ENCODE measurements at places on chromosomes 1 and 21. TPM values are rescaled to one million over a fixed set of nuclear protein-coding genes. Genes with fewer than 3 reads are reported as not detected.

Gene NPHS2
- not detected for total RNA-seq

DNA sequence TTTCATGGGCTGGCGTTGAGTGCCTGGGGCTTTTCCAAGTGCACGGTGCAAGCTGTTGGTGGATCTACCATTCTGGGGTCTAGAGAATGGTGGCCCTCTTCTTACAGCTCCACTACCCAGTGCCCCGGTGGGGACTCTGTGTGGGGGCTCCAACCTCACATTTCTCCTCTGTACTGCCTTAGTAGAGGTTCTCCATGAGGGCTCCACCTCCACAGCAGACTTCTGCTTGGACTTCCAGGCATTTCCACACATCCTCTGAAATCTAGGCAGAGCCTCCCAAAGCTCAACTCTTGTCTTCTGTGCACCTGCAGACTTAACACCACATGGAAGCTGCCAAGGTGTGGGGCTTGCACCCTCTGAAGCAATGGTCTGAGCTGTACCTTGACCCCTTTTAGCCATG, 82.1 kb downstream of the CCDC18 start:
- DNase-seq: no peak
- H3K27ac ChIP-seq: no peak overlapping the region
- no peak overlapping the region for H3K4me3 ChIP-seq

DNA sequence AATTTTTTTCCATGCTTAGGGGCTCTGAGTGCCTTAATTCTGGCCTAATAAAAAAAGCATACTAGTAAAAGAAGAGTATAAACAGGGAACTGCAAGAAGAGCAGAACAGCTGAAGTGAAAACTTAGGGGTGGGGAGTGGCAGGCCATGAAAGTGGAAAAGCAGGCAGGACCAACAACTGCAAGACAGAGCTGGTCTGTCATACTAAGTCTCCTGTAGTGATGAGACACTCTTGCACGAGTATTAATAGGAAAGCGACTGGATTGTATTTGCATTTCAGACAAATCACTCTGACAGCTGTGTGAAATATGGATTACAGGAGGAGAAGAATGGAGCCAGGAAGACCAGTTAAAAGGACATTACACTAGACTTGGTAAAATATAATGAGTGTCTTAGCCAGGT, 449.9 kb downstream of the NUF2 start:
- H3K27ac ChIP-seq: no peak overlapping the region
- no peaks in the 10 kb centered on the region for H3K36me3 ChIP-seq
- DNase-seq: no peak
- no peak overlapping the region for H3K4me3 ChIP-seq

Gene VN1R5
- total RNA-seq: not detected

Gene TNFSF18
- total RNA-seq: not detected

DNA sequence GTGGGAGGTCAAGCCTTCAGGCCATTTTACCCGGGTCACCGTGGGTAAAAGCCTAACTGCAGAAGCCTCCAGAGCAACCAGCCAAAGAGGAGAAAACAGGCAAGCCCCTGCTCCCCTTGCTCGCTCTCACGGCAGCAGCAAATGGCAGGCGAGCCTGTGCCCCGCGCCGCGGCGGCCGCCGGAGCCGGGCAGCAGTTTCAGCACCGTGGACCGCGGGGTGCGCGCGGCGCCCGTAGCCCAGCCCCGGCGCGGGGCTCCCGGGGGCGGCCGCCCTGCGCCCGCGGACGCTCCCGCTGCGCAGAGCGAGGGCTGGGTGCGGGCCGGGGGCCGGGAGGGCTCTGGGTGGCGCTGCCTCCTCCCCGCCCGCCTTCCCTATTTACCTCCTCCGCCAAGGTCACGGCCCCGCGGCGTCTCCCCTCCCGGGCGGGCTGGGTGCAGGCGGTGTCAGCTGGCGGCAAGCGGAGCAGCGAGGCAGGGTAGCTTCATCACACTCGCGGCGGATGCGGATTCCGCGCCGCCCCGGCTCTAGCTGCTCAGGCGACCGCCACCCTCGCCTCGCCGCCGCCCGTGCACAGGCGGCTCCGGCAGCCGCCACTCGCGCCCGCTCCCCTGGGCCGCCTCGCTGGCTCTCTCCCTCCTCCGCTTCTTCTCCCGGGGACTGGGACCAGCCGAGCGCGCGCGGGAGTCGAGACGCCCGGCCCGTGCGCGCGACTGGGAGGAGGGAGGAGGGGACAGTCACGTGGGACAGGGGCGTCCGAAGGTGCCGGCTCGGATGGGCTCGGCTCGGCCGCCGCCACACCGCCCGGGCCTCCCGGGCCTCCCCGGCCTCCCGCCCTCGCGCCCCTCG, at the start of gene RGS7:
Gene RGS7, minus strand, starts transcription at position 687 of the 847 bp plus-strand sequence.
- H3K4me1 ChIP-seq: no peaks in the 10 kb centered on the region
- peak; percentile 56 for DNase-seq
- no peaks in the 10 kb centered on the region for H3K36me3 ChIP-seq
- peak within 1 kb of the TSS; percentile 82 for H3K4me3 ChIP-seq
- H3K27ac ChIP-seq: peak within 1 kb of the TSS; percentile 41

GRCh38 chr1:2356401-2356800, 35.0 kb downstream of the MORN1 start:
- no peak overlapping the region for H3K27ac ChIP-seq
- H3K4me3 ChIP-seq: no peak overlapping the region
- H3K36me3 ChIP-seq: no peaks in the 10 kb centered on the region
- H3K27me3 ChIP-seq: no peaks in the 10 kb centered on the region

DNA sequence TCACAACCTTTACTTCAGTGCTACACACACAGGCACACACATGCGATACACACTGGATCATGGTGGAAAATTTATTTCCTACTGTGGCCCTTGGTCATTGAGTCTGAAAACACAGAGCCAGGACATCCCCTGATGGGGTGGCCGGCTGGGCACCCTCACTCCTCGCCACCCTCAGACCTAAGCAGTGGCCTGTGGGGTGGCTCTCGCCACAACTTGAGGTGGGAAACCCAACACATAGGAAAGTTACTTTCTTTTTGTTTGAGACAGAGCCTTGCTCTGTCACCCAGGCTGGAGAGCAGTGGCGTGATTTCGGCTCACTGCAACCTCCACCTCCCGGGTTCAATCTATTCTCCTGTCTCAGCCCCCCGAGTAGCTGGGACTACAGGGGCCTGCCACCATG, 19.4 kb downstream of the CRYAA start:
- H3K4me3 ChIP-seq: no peak overlapping the region
- peaks cover 7% of the 10 kb centered on the region for H3K4me1 ChIP-seq
- H3K27me3 ChIP-seq: no peaks in the 10 kb centered on the region

Gene LORICRIN
- not detected for total RNA-seq

DNA sequence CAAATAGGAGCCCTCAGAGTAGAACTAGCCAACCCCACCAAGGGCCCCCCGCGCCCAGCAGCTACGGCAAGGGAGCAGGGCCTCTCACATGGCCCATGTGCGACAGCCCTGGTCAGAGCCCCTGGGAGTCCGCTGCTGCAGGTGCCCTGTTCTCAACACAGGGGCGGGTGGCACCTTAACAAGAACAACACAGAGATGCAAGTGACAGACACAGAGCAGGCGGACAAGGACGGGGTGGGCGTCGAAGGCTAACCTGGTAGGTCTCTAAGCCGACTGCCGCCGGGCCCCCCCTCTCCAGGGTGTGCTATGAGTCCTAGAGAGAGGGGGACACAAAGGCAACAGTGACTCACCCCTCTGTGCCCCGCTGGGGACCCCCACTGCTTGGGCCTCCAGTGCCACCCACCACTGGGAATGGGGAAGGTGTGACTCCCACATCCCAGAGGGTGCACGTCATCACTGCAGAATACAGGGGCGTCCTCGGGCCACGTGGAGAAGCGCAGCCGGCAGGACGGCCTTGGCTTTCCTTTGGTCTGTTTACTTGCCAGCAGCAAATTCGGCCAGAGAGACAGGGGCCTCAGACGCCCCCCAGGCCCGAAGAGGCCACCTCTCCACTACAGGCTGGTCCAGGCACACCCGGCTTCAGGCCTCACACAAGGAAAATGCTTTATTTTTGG, 44.8 kb downstream of the PRDM15 start:
- H3K4me3 ChIP-seq: no peak overlapping the region
- no peaks in the 10 kb centered on the region for H3K27me3 ChIP-seq

- no peak overlapping the region for H3K27ac ChIP-seq
- no peak for DNase-seq
- H3K4me1 ChIP-seq: peaks cover 19% of the 10 kb centered on the region
- no peak overlapping the region for H3K4me3 ChIP-seq
Observed at GRCh38 chr1:41957568-41957967, 38.8 kb upstream of the HIVEP3 start.

GRCh38 chr1:61284248-61284854, 202.0 kb downstream of the NFIA start:
- peaks cover 25% of the 10 kb centered on the region for H3K4me1 ChIP-seq
- DNase-seq: no peak
- no peak overlapping the region for H3K27ac ChIP-seq
- no peak overlapping the region for H3K4me3 ChIP-seq
- no peaks in the 10 kb centered on the region for H3K36me3 ChIP-seq

- H3K27me3 ChIP-seq: no peaks in the 10 kb centered on the region
- H3K4me1 ChIP-seq: no peaks in the 10 kb centered on the region
- H3K36me3 ChIP-seq: no peaks in the 10 kb centered on the region
- H3K4me3 ChIP-seq: no peak overlapping the region
- DNase-seq: no peak
- no peak overlapping the region for H3K27ac ChIP-seq
Observed at GRCh38 chr1:36961062-36961615, 73.2 kb downstream of the GRIK3 start.

- H3K27me3 ChIP-seq: no peaks in the 10 kb centered on the region
- no peak overlapping the region for H3K4me3 ChIP-seq
- no peak overlapping the region for H3K27ac ChIP-seq
- H3K4me1 ChIP-seq: no peaks in the 10 kb centered on the region
- DNase-seq: no peak
Observed at GRCh38 chr1:163196449-163196787, 6.3 kb downstream of the RGS5 start.

DNA sequence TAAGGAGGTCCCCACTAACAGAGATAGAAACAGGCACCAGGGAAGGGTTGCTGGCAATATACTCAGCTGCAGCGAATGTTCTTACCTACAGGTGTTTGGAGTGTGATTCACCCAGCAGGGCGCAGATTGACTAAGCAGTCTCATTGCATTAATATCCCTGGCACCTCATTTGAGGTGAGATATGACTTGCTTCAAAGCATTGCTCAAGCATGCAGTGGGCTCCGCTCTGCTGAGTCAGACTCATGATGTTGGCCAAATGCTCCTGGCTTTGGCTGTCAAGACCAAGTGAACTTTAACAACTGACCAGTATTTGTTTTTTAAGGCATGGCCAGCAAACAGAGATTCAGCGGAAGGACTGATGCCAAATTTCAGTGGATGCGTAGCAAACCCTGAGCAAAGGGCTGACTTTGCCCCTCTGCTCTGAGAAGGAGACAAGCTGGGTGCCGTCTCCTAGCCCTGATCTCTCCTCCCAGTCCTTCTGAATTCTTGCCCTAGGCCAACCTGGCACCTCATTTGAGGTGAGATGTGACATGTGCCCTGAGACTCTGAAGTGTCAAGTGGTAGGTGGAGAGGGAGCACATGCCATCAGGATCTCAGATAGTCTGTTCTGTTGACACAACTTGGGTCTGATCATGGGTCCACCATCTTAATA, 187.1 kb upstream of the COA6 start:
- H3K27ac ChIP-seq: no peak overlapping the region
- H3K36me3 ChIP-seq: no peaks in the 10 kb centered on the region
- no peak overlapping the region for H3K4me3 ChIP-seq
- no peaks in the 10 kb centered on the region for H3K4me1 ChIP-seq
- no peak for DNase-seq

GRCh38 chr1:158527190-158527815, 26.9 kb downstream of the OR6Y1 start:
- no peak for DNase-seq
- H3K27ac ChIP-seq: no peak overlapping the region
- no peak overlapping the region for H3K4me3 ChIP-seq
- no peaks in the 10 kb centered on the region for H3K36me3 ChIP-seq

DNA sequence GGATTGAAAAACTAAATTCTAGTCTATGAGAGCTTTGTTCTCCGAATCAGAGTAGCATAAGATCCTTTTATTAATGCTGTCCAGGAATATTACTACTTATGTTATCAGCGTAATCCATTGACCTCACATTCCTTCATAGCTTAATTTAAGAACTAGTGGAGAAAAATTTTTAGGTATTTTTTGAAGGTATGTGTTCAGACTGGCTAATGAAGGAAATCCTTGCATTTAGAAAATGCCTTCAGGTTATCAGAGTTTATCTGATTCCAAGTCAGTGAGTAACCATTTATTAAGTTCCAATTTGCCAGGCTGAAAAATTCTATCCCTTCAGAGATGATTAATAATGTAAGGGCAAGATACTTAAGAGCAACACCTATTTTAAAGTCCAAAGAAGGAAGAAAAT, 338.2 kb upstream of the B3GALT2 start:
- H3K27ac ChIP-seq: no peak overlapping the region
- DNase-seq: no peak
- no peaks in the 10 kb centered on the region for H3K27me3 ChIP-seq
- no peak overlapping the region for H3K4me3 ChIP-seq

Gene INSRR
- total RNA-seq: not detected

Data from stomach (tissue), 19 donors.